ENCODE measurements at places on chromosomes 11 and 22.

- DNase-seq: peak; percentile 88
Measured at GRCh38 chr22:23281406-23282088, 101.2 kb downstream of the BCR start.

DNA sequence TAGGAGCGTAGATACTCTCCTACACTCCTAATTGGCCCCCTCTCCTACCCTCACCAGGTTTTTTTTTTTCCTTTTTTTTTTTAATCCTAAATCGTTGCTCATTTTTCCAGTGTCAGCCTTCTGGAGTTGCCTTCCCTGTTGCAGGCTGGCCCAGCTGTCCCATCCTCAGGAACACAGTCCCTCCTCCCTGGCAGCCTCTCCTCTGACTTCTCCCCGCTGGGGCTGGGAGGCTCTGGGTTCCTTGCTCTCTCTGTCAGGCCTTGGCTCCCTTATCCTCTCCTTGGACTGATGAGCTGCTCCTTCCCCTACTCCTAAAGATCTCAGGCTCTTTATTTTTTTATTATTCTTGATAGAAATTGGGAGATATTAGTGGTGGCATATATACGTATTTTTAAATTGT, 62.2 kb downstream of the PKNOX2 start:
- DNase-seq: no peak

DNA sequence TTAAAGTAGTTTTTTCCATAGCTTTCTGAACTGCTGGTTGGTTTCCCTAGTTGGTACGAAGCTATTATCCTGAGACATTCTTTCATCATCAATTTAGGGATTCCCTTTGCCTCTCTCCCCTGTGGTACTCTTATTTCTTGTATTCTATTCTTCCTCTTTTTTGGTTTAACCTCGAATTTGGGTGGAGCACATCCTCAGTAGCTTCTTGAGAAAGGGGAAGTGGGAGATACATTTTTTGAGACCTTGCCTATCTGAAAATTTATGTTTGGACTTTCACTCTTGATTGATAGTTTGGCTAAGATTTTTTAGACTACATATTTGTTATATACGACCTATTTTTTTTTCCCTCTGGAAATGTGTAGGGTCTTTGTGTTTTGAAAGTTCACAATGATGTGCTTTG, 121.7 kb upstream of the ZBED5 start:
- DNase-seq: no peak

GRCh38 chr11:115657586-115657985, 153.4 kb upstream of the CADM1 start:
- no peak for DNase-seq

DNA sequence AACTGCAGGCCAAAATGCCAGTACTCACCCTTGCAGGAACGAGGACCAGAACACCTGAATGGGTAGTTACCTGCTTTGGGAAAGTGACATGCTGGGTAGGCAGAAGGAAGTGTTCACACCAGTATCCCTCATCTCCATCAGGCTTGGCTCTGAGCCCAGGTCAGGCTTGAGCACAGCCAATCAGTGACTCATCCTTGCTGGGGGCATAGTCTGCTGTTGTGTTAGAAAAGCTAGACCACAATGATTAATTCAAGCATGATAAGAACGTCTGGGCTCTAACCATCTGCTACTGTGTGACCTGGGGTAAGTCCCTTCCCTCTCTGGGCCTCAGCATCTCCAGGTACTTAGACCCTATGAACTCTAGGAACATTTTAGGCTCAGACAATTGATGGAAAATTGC, 450.4 kb downstream of the MIAT start:
- peak; percentile 55 for DNase-seq

GRCh38 chr11:11290354-11290753, 62.7 kb downstream of the CSNK2A3 start:
- peak; percentile 92 for DNase-seq

DNA sequence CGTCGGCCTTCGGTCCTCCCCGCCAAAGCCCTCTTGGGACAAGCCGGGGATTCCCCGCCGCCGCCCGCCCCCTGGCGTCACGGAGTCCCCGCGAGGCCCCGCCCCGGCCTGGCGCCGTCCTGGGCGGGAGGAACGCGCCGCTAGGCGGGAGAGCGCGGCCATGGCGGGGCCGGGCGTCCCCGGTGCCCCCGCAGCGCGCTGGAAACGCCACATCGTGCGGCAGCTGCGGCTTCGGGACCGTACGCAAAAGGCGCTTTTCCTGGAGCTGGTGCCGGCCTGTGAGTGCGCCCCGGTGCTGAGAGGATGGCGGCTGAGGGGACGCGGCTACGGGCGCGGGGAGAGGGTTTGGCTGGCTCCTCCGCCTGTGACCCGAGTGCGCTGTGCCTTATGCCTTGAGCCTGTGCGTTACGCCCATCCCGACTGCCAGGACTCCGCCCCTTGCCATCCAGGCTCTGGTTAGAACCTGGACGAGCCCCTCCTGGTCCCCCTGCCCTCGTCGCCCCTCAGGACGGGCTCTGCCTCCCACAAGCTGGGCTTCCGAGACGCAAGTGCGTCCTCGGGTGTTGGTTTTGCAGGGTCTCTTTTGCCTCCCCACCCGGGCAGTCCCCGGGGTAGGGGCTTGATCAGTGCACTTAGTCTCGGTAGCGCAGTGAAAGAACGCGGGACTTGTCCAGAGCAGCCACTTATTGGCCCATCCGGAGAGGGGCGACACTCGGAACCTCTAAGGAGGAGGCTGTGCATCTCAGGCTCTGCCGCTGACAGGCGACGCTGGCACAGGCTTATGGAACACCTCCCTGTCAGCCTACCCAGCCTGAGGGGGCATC, at the start of gene ATG16L2:
TSS of gene ATG16L2 (plus strand) at position 126 of the 824 bp plus-strand sequence. CDS start at position 161, 35 bp downstream.
- peak; percentile 91 for DNase-seq

GRCh38 chr11:108307751-108308150, 84.9 kb downstream of the ATM start:
- DNase-seq: no peak

- DNase-seq: no peak
Measured at GRCh38 chr22:20434773-20435172, 2.9 kb downstream of the SCARF2 start.

DNA sequence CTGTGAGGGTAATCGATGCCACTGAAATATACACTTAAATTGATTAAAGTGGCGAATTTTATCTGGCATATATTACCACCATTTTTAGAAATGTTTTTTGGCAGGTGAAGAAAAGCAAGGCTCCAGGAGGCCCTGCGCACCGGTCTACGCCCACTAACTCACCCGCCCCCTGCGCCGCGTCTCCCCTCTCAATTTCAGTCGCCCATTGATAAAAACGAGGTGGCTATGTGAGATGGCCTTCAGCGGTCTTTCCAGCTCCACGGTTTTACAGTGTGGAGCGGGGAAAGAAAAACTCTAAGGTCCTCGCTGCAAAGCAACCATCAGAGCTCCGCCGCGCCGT, 602 bp upstream of the AQP11 start:
- DNase-seq: no peak

DNA sequence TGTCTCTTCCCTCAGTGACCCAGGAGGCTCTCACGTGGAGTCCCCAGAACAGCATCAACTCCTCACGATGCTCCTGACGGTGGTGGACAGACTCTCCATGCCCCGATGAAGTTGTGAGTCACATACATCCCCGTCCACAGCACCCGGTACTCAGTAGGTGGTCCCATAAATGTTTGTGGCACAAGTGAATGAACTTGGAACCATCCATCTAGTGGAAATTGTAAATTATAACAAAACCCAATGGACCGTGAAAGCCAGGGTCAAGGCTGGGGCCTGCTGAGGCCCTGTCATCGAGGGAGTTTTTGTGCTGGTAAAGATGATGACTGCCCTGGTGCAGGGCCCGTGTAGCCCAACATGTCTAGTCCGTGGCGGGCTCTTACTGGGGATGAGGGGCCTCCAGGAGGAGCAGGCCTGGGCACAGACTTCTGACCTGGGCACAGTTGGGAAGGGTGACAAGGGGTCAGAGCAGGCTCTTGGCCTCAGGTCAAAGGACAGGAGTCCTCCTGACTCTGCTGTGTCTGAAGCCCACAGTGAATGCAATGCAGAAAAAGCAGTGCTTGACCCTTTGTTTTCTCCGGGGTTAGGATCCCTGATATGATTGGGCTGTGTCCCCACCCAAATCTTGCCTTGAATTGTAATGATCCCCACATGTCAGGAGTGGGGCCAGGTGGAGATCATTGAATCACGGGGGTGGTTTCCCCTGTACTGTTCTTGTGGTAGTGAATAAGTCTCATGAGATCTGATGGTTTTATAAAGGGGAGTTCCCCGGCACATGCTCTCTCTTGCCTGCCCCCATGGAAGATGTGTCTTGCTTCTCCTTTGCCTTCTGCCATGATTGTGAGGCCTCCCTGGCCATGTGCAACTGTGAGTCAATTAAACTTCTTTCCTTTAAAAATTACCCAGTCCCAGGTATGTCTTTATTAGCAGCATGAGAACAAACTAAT, 20.0 kb upstream of the SMIM38 start:
- DNase-seq: no peak

GRCh38 chr11:126697936-126698335, 302.6 kb downstream of the KIRREL3 start:
- no peak for DNase-seq

DNA sequence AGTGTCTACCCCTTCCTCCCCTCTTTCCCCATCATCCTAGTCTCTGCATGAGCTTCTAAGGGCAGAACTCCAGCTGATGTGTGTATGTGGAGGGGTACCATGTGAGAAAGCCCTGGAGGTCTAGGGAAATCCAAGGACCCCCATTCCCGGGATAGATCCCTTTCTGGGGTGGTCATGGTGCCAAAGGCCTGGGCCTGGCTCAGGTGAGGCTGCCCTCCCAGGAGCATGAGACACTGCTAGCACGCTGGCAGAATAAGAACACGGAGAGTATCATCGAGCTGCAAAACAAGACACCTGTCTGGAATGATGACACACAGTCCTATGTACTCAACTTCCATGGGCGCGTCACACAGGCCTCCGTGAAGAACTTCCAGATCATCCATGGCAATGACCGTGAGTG, 19.6 kb downstream of the TUB start:
- DNase-seq: no peak

DNA sequence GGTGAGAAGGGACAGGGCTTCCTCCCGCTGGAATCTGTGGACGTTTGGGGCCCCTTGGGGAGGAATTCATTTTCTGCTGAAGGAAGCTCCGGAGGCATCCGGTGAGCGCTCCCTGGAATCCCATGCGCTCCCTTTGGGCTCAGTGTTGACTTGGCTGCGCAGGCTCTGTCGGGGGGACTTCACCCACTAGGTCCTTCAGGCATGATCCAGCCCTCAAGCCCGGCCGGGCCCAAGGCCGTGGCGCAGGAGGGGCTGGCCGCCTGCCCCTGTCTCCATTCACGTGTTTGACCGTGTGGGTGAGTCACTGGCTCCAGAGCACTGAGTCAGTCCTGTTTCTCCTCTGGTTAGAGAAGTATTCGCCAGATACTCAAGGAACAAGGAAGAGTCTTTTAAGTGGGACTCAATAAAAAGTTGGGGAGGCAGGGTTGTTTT, 1.4 kb downstream of the CTTN start:
- peak; percentile 85 for DNase-seq

DNA sequence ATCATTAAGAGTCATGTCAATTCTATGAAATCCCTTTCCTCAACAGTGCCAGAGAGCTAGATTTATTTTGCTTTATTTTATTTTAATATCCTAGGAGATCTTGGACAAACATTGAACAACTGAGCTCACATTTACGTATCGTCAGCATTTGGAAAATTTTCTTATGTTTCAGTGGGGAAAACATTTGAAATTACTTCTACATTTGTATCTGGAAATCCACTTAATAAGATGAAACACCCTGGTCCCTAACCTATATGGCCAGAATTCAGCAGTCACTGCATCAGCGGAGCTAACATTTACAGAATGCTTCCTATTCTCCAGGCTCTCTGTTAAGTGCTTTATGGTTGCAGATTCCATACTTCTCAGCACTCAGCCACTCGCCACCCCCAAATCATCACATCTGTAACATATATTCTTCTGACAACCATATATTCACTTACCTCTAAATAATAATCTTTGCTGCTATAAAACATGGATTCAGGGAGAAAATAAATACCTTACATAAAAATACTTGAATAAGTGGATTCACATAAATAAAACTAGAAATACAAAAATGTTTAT, 773.9 kb downstream of the JRKL start:
- no peak for DNase-seq

DNA sequence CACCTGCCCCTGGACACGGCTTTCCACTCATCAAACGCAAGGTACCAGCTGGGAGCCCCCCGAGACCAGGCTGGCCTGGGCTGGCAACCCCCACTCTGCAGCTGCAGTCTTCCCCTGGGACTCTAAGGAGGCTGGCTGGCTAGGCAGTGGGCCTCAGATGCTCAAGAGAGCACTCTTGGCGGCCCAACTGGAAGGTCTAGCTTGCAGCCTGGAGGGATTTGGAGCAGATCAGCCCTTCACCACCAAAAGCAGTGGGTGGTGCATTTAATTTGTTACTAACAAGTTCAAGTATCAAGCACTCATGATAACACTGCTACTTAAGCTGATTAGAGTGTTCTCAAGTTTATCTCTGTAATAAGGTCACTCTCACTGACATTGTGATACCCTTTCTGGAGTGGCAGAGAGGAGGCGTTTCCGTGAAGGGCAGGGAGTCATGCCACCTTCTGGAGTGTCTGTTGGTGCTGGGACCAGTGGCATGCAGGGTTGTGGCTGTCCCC, 21.5 kb downstream of the C22orf23 start:
- peak; percentile 26 for DNase-seq

DNA sequence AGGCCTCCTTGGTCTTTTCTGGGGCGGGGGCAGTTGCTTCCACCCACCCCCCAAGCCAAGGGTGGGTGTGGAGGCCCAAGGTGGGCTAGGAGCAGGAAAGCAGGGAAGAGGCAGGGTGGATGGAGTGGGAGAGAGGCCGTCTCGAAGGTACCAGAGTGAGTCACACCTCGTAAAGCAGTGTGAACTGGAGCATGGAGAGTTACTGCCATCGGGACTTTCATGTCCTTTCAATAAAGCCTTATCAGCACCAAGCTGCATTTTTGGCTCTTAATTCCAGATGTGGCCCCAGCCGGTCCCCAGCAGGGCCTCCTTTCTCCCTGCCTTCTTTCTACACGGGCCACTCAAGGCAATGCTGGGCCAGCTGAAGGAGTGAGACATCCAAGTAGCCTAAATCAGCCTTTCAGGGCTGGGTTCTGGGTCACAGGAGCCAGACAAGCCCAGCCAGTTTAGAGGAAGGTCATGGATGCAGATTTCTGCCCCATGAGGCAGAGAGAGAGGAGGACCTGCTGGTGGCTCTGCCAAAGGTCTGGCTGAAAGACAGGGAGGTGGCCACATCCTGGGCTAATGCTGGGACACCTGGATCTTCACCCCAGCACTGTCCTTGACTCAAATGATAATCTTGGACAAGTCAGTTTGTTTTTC, 59.0 kb upstream of the CD82 start:
- peak; percentile 28 for DNase-seq

GRCh38 chr22:47589271-47590250, 827.1 kb downstream of the TBC1D22A start:
- no peak for DNase-seq

DNA sequence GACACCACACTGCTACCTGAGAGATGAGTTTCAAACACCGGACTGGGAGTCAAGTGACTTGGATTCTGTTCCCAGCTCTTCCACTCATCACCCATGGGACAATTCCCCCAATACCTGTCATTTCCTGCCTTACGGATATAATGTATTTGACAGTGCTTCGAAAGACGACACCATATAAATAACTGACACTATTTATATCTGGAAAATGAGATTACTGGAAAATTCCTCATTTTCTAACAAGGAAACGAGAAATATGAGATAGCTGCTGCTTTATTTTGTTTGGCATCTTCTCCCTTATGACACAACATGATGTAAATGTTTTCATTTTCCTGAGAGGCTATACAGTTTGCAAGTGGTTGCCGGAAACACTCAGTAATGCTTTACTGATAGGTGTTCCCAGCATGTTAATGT, 8.6 kb downstream of the HSCB start:
- DNase-seq: no peak

- DNase-seq: no peak
Measured at GRCh38 chr11:62610403-62610802, 2.2 kb downstream of the EML3 start.
